Effector memory CD4-positive, alpha-beta T cell (primary cell): ENCODE measurements at places on chromosomes 11 and 22.

DNA sequence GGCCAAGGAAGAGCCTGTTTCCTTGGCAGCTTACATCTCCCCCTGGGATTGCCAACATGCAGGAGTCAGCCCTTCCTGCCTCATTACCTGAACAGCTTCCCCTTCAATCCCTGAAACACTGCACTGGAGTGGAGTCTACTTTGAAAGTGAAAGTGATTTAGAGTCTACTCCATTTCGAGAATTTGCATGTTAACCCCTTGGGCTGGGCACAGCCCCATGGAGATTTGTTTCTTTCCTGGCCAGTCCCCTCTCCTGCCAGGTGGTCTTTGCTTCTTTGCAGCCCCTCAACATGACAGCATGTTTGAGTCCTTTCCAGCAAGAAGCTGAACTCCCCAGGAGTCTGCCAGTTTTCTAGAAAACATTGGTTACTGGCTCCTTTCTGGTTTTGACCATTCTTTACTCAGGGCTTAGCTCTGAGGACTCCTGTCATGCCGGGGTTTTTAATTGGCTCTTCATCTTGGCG is 59.9 kb downstream of the TRAF6 start:
- DNase-seq = no peak
- no peaks in the 10 kb centered on the region for H3K36me3 ChIP-seq
- no peaks in the 10 kb centered on the region for H3K27me3 ChIP-seq
- peak overlapping the region; percentile 26 for H3K4me3 ChIP-seq
- H3K4me1 ChIP-seq = peaks cover 38% of the 10 kb centered on the region

DNA sequence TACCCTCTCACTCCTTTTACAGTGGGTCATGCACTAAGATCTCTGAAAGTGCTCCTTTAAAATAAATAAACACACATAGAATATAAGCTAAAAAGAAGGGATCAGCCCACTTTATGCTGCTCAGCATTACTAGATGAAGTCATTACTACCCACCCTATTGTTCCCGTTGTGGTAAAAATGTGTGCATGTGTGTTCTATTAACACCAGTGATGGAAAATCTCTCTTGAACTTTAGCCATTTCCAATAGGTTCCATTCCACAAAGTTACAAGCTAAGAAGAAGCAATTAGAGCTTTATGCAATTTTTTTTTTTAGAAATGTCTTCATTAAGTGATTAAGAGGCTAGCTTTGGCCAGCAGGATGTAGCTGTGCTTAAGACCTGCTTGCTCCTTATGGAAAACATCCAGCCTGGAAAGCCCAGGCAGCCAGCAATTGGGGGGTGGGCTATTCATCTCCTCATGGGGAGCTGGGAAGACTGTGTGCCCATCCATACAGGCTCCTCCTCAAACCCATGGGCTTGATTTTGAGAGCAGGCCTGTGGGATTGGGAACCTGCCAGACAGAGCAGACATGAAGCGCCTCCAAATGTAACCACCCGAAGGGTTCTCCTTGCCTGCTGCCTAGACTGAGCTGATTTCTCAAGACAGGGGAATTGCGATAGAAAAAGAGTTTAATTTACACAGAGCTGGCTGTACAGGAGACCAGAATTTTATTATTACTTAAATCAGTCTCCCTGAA is 92.9 kb upstream of the PARVA start:
- no peak for DNase-seq
- no peaks in the 10 kb centered on the region for H3K36me3 ChIP-seq
- no peaks in the 10 kb centered on the region for H3K27me3 ChIP-seq
- no peak overlapping the region for H3K4me3 ChIP-seq
- H3K4me1 ChIP-seq = no peaks in the 10 kb centered on the region
- H3K27ac ChIP-seq = no peak overlapping the region

DNA sequence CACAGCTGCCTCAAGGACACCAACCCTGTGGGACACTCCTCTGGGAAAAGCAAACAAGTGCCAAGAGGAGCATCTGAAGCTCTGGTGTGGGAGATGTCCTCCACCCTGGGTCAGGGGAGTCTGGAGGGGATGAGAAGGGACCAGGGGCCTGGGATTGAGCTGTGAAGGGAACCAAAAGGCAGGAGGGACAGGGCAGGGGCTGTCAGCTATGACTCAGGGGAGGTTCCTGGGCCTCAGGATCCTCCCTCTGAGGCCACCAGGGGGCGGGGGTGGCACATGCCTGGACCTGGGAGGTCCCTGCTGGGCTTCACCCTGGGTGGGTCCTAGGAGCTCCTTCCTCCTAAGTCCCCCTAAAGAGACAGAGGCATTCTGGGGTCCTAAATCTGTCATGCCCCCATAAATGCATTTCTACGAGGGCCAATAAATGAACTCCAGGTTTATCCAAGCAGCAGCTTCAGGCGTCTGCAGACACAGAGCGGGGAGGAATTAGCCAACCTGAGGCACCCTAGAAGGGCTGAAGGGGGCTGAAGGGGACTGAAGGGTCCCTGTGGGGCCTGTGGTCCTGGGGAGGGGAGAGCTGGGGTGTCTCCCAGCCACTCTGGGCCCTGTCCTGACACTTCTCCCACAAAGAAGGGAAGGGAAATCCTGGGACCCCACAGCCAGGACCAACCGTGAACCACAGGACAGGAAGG is 31.9 kb upstream of the IGLL5 start:
- no peak for DNase-seq
- no peaks in the 10 kb centered on the region for H3K4me1 ChIP-seq
- no peak overlapping the region for H3K27ac ChIP-seq
- no peaks in the 10 kb centered on the region for H3K36me3 ChIP-seq
- no peaks in the 10 kb centered on the region for H3K27me3 ChIP-seq
- no peak overlapping the region for H3K4me3 ChIP-seq

DNA sequence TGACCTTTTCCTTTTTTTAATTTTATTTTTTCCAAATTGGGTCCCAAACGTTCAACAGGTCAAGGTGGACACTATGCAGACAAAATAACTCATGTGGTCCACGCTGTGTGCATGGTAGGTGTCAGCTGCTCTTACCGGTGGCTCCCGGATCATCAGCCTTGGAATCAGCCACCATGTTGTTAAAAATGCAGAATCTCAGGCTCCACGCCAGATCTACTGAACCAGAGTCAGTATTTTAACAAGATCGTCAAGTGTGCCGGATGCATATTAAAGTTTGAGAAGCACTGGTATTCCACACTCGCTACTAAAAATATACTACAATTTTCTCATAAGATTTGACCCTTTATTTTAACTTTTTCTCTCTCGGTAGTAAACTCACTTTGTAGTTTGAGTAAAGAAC is 553 bp upstream of the LDLRAD3 start:
- H3K4me1 ChIP-seq = no peaks in the 10 kb centered on the region
- H3K36me3 ChIP-seq = no peaks in the 10 kb centered on the region
- peak overlapping the region; percentile 31 for H3K4me3 ChIP-seq
- H3K27ac ChIP-seq = no peak overlapping the region
- peaks cover 7% of the 10 kb centered on the region for H3K27me3 ChIP-seq

GRCh38 chr11:77471558-77472193 is 2.2 kb downstream of the PAK1 start:
- H3K36me3 ChIP-seq = no peaks in the 10 kb centered on the region
- no peak overlapping the region for H3K27ac ChIP-seq
- no peak for DNase-seq
- H3K4me1 ChIP-seq = peaks cover 5% of the 10 kb centered on the region
- no peaks in the 10 kb centered on the region for H3K27me3 ChIP-seq

DNA sequence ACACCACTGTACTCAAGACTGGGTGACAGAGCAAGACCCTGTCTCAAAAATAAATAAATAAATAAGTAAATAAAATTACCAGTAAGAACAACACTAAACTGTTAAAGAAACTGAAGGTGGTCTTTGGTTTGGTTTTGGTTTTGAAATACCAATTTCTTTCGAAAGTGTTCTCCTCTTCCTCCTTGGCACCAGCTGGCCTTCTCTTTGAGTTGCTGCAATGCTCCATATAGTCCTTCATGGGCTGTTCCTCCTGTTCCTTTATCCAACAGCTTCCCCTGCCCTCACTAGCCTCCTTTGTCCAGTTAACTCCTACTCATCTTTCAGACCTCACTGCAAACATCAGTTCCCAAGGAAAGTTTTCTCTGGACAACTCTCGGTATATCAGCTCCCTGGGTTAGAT is 5.0 kb upstream of the UVRAG start:
- DNase-seq = no peak
- H3K27ac ChIP-seq = no peak overlapping the region
- no peaks in the 10 kb centered on the region for H3K27me3 ChIP-seq
- H3K4me3 ChIP-seq = no peak overlapping the region
- peaks cover 8% of the 10 kb centered on the region for H3K4me1 ChIP-seq

DNA sequence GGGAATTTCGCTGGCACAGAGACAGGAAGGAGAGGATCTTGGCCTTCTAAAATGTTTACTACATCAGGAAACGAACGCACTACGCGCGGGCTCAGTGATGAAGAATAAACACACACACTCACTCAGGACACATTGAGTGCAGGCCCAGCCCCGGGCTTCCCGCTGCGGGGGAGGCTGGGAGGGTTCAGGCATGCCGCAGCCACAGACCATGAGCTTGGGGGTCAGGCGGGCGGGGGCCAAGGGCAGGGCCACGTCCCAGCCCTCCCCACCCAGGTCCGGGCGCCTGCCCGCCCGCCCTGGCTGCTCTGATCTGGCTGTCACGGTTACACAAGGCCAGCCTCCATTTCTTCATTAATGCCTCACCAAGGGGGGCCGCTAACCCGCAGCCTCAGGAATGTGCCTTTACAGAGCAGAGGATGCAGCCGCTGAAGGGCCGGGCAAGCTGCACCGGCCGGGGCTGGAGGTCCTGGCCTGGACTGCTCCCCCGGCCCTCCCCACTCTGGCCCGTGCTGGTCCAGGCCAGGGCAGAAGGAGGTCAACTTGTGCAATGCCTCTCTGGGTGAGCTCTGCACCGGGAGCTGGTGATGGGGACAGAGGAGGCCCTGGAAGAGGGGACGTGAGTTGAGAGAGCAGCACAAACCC is 41.7 kb downstream of the IGF2 start:
- no peaks in the 10 kb centered on the region for H3K27me3 ChIP-seq
- peaks cover 12% of the 10 kb centered on the region for H3K4me1 ChIP-seq
- no peak overlapping the region for H3K27ac ChIP-seq

DNA sequence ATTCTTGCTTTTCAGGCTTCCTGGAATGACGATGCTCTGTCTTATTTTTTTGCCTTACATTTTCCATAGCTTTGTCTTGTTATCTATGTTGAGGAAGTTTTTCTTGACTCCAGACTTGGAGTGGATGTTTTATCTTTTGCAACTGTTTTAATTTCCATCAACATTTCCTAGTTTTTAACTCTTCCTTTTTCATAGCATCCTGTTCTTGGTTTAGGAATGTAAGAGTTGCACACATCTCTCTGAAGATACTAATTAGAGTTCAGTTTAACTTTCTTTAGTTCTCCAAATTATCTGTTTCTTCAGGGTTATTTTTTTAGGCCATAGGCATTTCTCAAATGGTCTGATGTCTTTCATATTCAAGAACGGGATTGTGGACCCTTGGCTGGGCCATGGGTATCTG is 10.4 kb downstream of the CLDN5 start:
- no peaks in the 10 kb centered on the region for H3K27me3 ChIP-seq
- H3K4me1 ChIP-seq = no peaks in the 10 kb centered on the region
- H3K4me3 ChIP-seq = no peak overlapping the region
- no peak for DNase-seq
- H3K36me3 ChIP-seq = no peaks in the 10 kb centered on the region

DNA sequence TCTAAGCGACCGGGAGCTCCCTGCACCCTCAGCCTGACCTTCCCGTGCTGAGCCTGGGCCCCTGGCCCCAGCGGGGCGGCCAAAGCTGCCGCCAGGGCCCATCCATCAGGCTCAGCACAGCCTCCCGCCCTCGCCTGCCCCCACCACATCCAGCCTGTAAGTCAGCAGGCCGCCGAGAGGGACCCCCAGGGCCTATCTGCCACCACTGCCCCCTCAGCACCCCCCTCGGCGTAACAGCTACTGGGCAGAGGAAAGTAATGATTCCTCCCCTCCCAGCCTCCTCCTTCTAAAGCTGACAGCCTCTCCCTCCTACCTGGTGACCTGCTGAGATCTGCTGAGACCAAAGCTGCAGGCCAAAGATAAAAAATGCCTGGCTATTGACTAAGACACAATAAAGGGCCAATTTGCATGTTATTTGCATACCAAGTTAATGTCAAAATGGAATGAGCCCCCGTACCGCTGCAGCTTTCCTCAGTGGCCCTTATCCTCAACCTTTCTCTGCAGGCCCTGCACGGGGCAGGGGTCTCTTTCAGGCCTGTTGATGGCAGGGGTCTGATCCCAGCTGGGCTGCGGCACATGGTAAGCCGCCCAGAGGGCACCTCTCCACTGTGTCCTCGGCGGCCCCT is 51.6 kb downstream of the RPUSD4 start:
- no peak for DNase-seq
- no peak overlapping the region for H3K27ac ChIP-seq
- H3K27me3 ChIP-seq = no peaks in the 10 kb centered on the region

DNA sequence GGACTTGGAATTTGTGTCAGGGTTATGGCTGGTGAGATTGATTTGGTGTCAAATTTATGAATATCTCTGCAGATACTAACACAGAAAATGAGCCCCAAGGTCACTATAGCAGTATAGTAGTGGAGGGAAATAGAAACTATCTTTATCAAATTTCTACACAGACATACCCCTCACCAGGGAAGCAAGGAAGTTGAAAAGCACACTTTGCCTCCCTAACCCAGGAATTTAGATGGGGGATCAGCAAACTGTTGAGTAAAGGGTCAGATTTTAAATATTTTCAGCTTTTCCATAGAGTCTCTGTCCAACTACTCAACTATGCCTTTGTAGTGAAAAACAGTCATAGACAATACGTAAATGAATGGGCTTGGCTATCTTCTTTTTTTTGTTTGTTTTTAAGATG is 12.8 kb downstream of the CRKL start:
- DNase-seq = no peak
- peaks cover 8% of the 10 kb centered on the region for H3K4me1 ChIP-seq
- no peak overlapping the region for H3K4me3 ChIP-seq
- peaks cover 5% of the 10 kb centered on the region for H3K36me3 ChIP-seq
- no peak overlapping the region for H3K27ac ChIP-seq

GRCh38 chr11:119791047-119791446 is 62.0 kb upstream of the NECTIN1 start:
- no peak for DNase-seq
- H3K27ac ChIP-seq = no peak overlapping the region
- H3K27me3 ChIP-seq = no peaks in the 10 kb centered on the region
- no peak overlapping the region for H3K4me3 ChIP-seq
- H3K36me3 ChIP-seq = no peaks in the 10 kb centered on the region
- H3K4me1 ChIP-seq = no peaks in the 10 kb centered on the region

- H3K4me3 ChIP-seq = no peak overlapping the region
- no peaks in the 10 kb centered on the region for H3K36me3 ChIP-seq
- no peak overlapping the region for H3K27ac ChIP-seq
- no peaks in the 10 kb centered on the region for H3K4me1 ChIP-seq
Observed at GRCh38 chr22:19635644-19636043, 78.7 kb upstream of the SEPTIN5 start.

GRCh38 chr22:27800250-27801201 is 1.0 kb downstream of the MN1 start:
- H3K4me3 ChIP-seq = peak overlapping the region; percentile 85
- peaks cover 5% of the 10 kb centered on the region for H3K27me3 ChIP-seq
- H3K4me1 ChIP-seq = peaks cover 12% of the 10 kb centered on the region
- DNase-seq = no peak
- H3K27ac ChIP-seq = no peak overlapping the region

- no peak overlapping the region for H3K4me3 ChIP-seq
- DNase-seq = no peak
- no peak overlapping the region for H3K27ac ChIP-seq
- H3K4me1 ChIP-seq = peaks cover 15% of the 10 kb centered on the region
Observed at GRCh38 chr22:19937616-19938473, 3.7 kb upstream of the COMT start.
